ENCODE measurements at places on chromosomes 11 and 22. TPM values are rescaled to one million over a fixed set of nuclear protein-coding genes. Genes with fewer than 3 reads are reported as not detected.

DNA sequence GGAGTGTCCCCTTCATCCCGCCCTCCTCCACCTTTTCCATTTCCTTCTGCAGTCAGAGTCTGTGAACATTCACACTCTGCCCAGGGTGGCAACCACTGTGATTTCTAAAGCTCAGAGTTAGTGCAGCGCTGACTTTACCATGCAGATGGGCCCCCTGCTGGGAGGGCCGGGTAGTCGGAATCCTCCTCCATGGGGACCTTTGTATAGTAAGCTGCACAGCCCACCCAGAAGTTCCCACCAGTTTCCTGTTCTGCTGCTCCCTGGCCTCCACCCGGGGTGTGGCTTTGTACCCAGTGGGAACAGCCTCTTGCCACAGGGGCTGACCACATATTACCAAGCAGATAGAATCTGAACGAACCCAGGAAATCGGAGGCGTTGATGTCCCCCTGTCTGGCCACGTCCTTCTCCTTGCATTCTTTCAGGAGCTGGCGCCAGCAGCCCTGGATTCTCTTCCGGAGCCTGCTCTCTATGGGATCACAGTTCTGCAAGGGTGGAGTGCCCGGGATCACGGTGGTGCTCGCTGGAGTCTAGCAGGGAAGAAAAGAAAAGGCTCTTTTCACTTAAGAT, 125.3 kb downstream of the MPPED1 start:
- DNase-seq: peak; percentile 20

- DNase-seq: no peak
Measured at GRCh38 chr11:94968334-94968958, 4.9 kb downstream of the CWC15 start.

SERPIND1 gene
- total RNA-seq: not detected

DNA sequence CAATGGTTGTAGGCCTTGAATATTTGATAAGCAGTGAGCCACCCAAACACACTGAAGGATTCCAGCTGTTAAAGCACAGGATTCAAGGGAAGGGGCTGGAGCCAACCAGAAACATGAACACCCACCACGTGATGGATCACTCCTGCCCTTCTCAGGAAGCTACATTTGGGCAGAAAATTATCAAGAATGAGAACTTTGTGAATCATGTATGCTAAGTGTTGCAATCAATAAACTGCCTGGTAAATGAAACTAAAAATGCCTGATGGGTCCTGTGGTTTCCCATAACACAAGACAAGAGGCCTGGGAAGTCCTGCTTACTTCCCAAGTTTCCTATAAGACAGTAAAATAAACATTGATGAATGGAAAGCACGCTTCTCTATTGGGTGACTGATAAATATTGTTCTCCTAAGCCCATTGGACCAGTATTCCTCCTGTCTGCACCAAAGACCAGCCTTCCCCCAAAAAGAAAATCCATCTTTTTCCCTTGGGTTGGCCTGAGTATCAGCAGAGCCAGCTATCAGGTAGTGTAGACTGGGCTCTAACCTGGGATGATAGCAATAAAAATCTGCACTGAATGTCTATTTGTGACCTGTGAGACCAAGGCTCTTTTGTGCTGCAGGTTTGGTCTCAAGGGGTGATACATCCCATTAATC, 98.4 kb downstream of the CCDC83 start:
- no peak for DNase-seq

DNA sequence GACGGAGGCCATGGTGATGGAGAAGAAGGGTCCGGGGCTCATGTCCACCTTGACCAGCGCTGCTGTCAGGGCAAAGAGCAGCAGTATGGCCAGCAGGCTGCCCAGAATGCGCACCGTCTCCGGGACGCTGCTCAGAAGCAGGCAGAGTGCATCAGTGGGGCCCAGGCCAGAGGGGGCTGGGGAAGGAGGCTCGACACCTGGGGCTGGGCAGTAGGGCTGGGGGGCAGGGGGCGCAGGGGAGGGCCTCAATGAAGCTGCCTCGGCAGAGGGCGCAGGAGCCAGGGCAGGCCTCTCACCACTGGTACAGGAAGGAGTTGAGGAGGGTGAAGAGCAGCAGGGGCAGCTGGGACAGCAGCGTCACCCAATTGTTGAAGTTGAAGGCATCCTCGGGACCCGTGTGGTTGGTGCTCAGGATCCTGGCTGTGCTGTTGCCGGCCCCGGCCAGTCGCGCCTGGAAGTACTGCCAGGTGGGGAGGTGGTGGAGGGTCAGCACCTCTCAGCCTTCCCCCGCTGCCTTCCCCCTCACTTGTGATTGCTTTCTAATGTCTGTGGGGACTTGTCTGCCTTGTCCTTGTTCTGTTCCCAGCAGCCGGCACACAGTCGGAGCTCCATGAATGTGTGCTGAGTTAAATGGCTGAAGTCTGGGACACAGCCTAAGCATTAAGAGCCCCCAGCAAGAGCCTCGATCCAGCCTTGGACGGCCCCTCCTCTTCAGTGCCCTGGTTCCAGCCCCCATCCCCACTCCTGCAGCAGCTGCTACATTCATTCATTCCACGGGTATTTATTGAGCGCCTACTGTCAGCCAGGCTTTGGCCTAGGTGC, 2.3 kb downstream of the SLC29A2 start:
- DNase-seq: no peak

CCND1 gene
- 433 TPM for total RNA-seq

CATSPER1 gene
- 2.6 TPM for total RNA-seq

DNA sequence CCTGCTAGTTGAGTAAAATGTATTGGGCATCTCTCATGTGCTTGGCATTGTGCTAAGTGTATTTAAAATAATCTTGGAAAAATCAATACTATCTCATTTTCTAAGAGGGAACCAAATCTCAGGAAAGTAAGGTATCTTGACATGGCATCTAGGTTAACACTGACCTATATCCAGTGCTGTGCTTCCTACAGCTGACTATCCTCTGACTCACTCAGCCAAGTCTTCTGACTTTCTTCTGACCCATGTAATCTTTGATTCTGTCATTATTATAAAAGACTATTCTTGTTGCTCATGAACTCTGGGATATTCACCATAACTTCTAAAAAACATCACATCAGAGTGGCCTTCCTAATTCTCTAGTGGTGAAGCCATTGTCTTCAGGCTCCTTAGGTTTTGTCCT, 304.1 kb upstream of the TENM4 start:
- no peak for DNase-seq

MS4A18 gene
- not detected for total RNA-seq

DNA sequence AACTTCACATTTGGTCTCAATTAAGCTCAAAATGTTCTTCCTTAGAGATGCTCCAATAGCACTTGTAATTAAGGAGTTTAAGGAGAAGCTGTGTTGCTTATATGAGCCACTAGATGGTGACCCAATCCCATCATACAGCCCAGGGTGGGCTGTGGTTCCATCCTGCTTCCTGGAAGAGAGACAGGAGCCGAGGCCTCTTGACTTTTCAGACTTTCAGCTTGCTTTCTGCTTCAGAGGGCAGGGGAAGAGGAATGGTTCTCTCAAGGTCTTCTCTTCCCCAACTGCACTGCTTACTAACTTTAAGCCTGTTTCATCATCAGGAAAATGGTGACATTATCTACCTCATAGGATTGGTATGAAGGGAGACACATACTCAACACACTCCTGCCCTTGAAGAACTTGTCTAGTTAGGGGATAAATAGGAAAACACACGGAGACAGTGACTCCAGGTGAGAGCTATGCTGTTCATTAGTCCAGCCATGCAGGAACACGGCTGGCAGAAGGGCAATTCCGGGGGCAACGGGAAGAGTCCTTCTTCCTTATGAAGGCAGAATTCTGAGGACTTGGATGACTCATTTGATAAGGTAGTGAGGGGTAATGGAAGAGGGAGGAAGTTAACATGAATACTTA, 20.1 kb downstream of the TMEM218 start:
- DNase-seq: no peak

DNA sequence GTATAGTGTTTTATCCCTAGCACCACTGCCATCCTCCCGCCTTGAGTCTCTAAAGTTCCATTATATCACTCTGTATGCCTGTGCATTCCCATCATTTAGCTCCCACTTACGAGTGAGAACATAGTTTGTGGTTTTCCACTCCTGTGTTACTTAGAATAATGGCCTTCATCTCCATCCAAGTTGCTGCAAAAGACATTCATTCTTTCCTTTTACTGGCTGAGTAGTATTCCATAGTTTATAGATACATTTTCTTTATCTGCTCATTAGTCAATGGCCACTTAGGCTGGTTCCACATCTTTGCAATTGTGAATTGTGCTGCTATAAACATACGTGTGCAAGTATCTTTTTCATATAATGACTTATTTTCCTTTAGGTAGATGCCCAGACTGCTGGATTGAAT, 24.4 kb downstream of the TAB1 start:
- no peak for DNase-seq

SEPTIN3 gene
- total RNA-seq: 3.2 TPM

MRGPRX3 gene
- not detected for total RNA-seq

DNA sequence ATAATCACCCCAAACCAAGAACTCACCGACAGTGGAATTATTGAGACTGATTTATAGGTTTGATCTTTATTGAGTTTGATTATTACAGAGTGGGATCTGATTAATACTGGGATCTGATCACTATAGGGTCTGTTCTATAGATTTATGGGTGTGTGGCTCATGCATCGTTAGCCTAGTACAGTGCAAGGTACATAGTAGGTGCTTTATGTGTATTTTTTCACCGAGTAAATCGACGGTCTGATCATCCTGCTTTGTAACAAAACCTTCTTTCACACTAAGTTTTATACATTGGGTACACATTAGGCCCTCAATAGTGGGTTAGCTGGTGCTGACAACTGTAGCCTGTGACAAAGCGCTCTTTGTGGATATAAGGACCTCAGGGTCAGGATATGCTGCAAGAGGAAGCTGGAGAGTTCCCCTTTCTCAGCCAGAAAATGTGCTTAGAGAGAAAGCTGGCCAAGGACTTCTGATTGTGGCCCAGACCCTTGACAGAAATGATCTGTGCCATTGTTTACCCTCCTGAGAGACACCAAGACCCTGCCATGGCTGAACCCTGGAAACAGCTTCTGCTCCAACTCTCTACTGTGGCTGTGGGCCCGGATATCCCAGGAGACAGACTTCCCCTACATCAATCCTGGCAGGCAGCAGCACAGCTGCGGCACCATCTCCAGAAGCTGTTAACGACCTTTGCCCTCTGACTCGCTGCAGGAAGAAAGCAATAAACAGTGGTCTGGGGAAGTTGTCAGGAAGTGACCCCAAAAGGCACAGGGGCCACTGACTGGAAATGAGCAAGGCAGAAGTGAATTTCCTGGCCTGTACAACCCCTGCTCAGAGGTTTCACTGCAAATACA, 16.1 kb upstream of the TPP1 start:
- no peak for DNase-seq

GRCh38 chr11:117862753-117863152, 13.7 kb downstream of the FXYD6 start:
- DNase-seq: no peak

DNA sequence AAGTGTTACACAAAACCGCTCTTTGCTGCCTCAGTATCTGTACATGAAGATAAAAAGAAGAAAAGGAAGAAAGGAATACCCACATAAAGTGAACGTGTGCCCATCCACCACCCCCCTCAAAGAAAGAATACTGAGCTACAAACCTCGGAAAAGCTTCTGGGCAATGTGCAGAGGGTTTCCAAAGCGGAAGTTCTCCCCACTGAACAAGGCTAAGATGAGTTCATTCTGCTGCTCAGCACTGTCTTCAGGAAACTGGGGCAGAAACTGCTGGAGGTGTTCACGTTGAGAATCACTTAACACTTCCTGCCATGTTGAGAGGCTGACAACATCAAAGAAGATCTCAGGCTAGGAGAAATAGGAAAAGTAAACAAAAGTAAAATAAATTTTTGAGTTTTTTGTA, 6.9 kb downstream of the NFRKB start:
- no peak for DNase-seq

NCAPD3 gene
- total RNA-seq: 78.2 TPM

DNA sequence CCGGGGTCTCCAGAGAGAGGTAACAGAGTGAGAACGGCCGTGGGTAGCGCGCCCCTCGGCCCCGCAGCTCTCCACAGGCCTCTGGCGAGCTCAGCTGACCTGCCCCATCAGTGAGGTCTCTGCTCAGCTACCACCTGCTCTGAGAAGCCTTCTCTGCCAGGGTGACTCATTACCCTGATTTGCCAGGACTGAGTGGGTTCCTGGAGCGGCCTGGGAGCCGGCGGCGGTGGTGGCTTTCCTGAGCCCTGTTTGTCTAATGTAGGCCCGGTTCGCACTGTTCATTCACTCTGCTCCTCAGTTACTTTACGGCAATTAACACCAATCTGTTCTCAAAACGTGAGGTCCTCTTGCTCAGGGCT, 351.0 kb upstream of the B3GAT1 start:
- DNase-seq: no peak

DNA sequence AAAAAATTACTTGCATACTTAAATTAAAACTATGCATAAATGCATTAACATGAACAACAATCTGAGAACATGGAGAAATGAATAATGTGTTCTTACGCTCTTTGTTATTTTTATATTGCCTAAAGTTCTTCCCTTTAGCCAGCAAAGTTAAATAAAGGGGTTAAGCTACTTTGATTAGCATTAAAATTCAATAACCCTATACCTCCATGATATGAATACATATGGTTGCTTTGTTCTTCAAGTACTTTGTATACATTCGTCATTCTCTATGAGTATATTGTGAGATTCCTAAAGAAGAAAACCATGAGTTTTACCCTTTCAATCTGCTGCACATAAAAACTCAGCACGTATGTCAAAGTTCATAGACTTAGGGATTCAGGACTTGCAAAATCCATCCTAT, 578.3 kb downstream of the DLG2 start:
- DNase-seq: no peak

MRPL48 gene
- total RNA-seq: 37.5 TPM

GRCh38 chr22:46915950-46916730, 153.7 kb downstream of the TBC1D22A start:
- no peak for DNase-seq

GRCh38 chr11:134522782-134523570, 110.9 kb upstream of the B3GAT1 start:
- no peak for DNase-seq

DNA sequence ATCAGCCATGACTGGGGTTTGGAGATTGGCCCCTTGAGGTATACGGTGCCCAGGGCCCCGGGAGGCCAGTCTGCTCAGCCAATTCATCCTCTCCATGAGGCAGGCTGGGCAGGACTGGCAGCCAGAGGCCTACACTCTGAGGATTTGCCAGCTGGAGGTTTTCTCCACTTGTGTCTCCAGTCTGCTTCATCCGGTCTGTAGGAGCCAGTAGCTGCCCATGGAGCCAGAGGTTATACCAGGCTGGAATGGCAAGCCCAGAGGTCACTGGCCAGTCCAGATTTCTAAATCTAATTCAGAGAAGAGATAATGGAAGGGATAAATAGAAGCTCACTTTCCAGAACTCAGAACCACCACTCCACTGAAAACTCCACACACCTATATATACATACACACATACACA, 10.0 kb downstream of the FHIP1B start:
- no peak for DNase-seq

DNA sequence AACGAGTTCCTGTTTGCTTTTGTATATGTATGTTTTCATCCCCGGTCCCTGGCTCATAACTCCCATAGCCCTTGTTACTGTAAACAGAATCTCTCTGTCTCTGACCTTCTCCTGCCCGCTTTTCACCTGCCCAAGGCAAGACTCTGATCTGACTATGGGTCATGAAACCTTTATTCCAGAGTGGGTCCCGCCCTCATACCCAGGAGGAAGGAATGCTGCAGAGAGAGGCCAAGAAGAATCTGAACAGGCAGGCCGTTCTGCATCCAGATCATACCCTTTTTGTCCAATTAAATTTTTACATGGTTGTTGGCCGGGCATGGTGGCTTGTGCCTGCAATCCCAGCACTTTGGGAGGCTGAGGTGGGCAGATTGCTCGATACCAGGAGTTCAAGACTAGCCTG, 39.6 kb downstream of the GRIK4 start:
- no peak for DNase-seq

- no peak for DNase-seq
Measured at GRCh38 chr11:42974510-42975179, 337.2 kb upstream of the API5 start.

All from Calu3 (cell line).